Activated T-cell treated with anti-CD3 and anti-CD28 coated beads for 4 hours (primary cell): ENCODE measurements at places on chromosomes 7 and 10.

DNA sequence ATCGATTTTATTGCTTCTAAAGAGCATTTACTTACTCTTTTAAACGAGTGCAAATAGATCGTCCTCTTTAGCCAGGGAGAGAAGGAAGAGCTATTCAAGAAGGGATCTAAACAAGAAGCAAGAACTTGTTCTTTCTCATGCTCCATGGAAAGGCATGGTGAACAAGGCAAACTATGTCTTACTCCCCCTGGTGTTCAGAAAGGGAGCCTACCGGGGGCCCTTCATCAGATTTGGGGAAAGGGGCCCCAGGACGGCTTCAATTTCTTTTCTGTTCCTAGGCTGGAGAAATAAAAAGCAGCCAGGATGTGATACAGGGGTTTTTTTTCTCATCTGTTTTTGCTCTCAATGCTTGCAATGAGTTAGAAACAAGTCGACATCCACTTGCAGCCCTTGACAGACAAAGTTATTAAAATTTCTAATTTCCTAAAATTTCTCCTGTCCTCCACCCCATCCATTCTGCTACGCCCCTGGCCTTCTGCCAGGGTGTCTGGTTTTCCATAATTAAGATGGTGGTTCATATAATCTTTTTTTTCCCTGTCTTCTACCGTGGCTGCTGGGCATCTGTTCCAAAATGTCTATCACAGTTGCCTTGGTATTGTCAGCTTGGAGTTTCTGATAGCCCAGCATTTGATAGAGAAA lies 214.4 kb downstream of the CREB5 start:
- DNase-seq: no peak

- no peak for DNase-seq
Observed at GRCh38 chr10:22713853-22714478, 412 bp downstream of the PIP4K2A start.

DNA sequence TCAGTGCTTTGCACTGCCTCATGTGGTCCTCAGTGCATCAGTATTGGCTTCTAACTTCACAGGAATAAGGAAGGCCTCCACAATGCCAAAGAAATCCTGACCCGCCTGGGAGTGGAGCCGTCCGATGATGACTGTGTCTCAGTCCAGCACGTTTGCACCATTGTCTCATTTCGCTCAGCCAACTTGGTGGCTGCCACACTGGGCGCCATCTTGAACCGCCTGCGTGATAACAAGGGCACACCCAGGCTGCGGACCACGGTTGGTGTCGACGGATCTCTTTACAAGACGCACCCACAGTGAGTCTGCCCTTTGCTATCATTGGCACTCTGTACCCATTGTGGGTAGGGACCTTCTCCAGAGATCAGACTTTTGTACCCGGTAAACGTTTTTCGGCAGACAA lies 36.9 kb downstream of the TACR2 start:
- DNase-seq: no peak

DNA sequence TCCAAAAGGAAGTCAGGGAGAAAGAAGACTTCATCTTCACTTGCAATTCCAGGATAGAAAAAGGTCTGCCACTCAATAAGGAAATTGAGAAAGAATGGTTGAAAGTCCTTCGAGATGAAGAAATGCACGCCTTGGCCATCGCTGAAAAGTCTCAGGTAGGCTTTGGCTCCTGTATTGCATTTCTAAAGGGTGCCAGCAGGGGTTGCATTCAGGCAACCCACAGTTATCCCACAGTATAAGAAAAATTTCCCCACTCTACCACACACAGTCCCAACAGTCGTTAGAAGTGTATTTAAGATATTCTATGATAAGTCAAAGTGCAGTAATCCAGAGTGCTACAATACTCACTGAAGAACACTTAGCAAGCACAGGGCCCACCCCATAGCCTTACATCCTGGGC lies 93.4 kb upstream of the FGL2 start:
- DNase-seq: no peak

- DNase-seq: no peak
Observed at GRCh38 chr10:58109731-58110130, 158.0 kb downstream of the IPMK start.

GRCh38 chr7:36190447-36191291 lies 37.6 kb downstream of the EEPD1 start:
- DNase-seq: no peak

DNA sequence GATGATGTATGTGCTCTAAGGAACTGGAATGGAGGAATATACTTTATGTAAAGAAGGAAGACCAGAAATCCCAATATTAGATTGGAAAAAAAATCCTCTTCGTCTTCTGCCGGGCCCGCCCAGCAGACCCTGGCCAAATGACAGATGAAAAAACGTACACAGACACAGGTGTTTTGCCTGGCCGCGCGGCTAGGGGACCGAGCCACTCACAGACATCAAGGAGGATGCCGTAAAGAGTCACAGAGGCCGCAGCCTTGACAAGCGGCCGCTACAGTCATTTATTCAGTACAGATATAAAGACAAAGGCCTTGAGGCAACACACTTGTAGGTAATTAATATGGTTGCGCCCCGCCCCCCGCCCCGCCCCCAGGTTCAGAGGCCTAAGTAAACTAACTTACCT lies 594.1 kb downstream of the GRM8 start:
- DNase-seq: no peak

- DNase-seq: no peak
Observed at GRCh38 chr10:103276896-103277712, at the start of gene INA. TSS of gene INA (plus strand) at chr10:103277138. CDS start at chr10:103277212, 74 bp downstream.

DNA sequence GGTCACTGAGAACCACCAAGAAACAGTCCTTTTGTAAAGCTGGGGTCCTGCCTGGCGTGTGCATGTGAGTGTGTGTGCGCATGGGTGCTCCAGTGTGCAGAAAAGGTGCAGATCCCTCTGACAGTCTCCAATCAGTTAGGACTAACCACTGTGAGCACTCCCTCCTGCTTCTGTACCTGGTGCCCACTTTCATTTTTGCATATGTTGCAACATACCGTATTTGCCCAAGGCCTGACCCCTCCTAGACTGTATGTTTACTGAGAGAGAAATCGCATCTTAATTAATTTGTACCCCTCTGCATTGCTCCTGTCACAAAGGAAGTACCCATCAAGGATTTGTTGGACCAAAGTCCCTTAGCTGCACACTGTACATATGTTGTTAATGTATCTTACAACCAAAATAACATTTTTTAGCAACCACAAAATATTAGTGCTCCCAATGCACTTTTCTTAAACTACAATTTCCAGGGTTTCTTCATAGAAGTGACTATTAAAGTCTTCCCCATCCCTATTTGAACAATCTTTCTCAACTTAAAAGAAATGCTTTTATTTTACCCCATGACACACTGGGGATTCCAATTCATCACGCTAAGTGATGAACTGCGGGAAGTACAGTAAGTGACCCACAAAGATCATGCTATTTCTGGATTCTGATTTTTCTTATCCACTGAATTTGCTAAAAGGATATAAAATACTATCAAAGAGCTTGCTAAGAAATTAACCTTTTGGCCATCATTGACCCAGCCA lies 16.6 kb downstream of the PAXIP1 start:
- DNase-seq: no peak

DNA sequence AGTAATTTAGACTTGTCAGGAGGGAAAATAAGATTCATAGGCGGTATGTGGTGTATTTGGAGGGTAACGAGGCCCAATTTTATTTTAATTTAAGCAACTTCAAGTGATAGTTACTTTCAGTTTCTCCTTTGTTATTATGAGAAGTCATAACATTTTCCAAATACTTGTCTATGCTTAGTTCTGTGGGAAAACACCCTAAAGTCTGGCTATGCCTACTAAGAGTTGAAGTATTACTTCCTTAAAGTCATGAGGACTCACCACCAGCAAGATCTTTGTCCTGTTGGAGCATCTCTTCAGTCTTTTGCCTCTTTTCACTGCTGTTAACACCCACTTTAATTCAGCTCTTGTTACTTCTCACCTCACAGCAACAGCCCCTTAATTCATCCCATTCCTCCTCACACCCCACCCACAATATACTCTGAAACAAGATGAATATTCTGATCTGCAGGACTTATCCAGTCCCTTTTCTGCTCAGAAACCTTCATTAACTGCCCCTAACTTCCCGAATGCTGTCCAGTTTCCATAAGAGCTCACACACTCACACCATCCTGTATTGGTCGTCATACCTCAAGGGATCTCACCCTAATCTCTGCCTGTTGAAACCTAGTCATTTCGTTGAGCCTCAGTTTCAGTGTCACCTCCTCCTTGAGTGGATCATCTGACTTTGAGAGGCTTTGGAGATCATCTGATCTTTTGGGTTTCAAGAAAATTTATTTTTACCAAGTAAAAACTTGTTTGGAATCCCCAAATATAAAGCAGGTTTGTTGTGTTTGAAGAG lies 61.3 kb downstream of the DNAH11 start:
- DNase-seq: no peak

DNA sequence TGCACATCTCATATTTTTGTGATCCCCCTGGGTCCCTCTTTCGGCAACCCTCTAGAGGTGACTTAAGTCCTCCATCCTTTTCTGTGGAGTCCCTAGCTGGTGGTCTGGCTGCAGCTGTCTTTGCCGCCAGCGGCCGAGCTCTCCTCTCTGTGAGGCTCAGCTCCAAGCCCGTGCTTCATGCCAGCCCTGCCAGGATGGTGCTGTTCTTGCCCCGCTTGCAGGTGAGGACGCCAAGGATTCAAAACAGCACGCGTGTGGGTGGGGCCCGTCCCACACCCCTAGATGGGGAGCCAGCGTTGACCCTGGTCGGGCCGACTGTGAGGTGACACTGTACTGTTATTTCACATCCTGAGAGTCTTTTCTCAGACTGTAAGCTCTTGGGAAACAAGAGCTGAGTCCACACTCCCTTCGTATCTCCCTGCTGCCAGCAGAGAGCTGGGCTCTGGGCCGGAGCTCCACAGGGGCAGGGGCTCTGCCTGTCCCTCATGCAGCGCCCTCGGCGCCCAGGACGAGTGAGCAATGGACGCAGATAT lies 36.6 kb upstream of the GJD4 start:
- no peak for DNase-seq

- no peak for DNase-seq
Observed at GRCh38 chr10:29849126-29849833, 210.1 kb downstream of the JCAD start.
